ENCODE measurements at places on chromosomes 1 and 21.

DNA sequence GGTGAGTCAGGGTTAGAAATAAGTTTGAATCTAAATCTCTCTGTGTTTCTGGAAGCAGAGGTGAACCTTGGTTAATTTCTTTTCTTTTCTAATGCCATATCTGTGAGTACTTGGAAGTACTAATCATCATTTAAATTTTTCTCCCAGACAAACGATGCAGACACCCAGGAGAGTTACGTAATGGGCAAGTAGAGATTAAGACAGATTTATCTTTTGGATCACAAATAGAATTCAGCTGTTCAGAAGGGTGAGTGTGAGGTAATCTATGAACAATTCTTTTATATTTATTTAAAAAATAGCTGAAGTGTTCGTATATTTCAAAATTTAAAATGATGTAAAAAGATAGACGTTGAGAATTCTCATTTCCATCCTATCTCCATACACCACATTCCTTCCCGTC lies 11.2 kb downstream of the C4BPA start:
- no peak for DNase-seq

DNA sequence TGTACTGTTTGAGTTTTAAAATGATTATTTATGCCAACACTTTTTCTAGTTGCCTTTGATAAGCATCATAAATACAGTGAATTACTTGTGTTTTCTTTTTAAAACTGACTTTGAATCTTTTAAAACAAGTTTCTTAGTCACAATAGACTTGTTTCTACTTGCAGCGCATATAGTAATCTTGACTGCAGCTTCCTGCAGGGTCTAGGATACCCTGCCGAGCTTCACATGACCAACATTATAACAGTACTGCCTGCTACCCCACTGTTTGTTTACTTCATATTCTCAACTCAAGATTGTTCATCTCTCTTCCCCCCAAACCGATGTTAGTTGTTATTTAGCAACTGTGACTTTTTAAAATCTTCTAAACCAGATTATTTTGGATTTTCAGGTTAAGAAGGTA lies 751.3 kb upstream of the NEGR1 start:
- no peak for DNase-seq

DNA sequence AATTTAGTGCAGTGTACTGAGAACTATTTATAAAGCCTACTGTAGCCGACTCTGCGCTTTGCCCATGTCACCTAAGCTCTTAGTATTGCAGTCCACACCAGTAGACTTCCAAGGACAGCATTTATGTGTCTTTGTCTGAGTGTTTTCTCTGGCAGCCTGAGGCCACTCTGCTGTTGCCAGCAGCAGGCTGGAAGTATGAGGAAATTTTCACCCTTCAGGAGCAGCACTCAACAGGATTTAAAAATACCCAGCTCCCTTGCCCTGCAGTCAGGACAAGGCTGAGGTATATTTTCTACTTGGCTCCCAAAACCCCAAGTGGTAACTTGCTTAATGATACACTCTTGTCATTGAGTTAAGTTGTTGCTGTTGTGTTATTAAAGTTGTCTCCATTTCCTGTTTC lies 230.1 kb downstream of the SRGAP2C start:
- no peak for DNase-seq

DNA sequence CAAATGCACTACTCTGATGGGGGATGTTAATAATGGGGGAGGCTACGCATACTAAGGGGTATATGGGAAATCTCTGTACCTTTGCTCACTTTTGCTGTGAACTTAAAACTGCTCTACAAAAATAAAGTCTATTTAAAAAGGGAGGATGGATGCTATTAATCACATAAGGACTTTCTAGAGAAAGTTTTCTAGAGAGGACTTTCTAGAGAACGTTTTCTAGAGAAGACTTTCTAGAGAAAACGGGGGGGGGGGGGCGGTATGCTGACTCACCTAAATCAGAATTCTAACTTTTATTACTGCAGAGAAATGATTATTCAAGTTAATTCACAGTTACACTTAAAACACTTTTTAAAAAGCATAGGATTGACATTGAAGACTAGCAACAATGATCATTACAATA lies 76.2 kb downstream of the USP1 start:
- DNase-seq: no peak

DNA sequence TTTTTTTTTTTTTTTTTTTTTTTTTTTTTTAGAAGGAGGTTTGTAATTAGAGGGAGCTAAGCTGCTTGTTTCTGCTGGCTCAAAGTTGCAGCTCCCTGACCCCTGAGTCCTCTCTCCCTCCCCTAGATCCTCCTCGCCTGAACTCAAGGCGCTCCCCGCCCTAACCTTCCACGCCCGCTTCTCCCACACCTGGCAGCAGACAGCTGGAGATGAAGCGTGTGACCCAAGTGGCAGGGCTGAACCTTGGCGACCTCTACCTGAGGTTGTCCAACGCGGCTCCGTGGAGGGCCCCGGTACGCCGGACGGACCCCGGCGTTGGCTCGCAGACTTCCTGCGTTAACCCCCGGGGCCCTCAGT lies 795 bp downstream of the NGF start:
- DNase-seq: no peak

DNA sequence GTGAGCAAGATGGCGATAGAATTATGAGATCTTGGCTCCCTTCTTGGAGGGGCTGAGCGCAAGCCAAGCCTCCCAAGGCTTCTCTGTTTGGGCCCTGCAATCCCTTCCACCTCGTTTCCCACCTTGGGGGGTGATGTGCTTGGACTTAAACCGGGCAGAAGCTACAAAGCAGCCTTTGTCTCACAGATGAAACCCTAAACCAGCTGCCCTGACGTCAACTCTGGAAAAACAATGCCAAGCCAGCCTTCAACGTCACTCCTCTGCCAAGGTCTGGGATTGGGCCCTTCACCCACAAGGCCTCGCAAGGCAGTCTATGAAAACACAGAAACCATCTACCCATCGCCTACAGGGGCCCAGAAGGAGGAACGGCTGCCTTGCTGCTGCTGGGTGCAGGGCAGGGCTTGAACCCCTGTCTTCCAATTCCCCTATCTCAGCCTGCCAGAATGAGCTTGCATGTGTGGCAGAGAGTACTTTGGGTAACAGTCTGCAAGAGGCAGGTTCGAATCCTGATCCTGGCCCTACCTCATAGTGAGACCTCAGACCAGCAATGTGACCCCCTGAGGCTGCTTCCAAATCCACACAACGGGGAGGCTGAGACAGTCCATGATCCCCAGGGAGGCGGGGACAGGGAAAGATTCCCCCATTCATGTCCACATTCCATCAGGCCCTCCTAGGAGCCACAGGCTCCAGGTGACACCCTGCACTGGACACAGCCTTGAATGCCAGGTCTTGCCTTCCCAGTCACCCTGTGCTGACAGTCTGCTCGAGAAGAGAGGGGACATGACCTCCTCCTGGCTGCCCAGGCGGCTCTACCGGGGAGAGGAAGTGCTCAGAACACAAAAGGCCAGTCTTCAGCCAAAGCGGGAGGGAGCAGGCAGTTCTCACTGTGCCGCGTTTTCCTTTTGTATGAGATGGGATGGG lies 15.0 kb downstream of the IFFO2 start:
- no peak for DNase-seq

GRCh38 chr1:77016386-77016985 lies 149.2 kb downstream of the ST6GALNAC5 start:
- DNase-seq: no peak

- no peak for DNase-seq
These were observed 7.9 kb downstream of the RXRG start for GRCh38 chr1:165436994-165437393.

DNA sequence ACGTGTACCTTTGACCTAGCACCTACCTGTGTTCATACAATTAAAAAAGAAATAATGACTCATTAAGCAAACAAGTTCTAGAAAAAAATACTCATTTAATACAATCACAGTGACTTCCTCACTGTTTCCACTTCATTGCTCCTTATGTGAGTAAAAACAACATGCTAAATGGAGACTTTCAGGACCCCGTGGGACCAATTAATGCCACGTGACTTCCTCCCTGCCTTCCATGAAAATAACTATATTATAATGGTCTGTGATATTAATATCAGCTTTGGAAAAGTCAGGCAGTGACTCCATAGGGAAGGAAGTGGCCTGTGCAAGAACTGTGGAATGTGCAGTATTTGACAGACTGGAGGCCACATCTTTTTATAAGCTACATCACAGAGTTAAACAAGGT lies 337.8 kb downstream of the HLX start:
- DNase-seq: no peak

GRCh38 chr1:232369451-232370296 lies 260.3 kb downstream of the SIPA1L2 start:
- DNase-seq: no peak

DNA sequence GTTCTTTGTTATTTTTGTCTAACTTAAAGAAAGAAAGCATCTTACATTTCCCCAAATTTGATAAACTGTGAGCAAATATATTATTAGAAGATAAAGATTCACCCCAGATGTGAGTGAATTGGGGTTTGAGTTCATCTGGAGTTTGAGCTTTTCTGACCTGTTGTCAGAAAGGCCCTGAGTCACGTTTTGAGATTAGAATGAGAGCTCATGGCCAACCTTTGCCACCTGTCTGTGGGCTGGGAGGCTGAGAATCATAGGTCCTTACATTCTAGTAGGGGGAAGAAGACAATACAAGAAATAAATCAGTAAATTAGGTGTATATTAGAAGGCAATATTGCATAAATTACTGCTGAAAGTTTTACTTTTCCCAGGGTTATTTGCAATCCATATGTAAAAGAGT lies 22.3 kb downstream of the STYXL2 start:
- DNase-seq: no peak

DNA sequence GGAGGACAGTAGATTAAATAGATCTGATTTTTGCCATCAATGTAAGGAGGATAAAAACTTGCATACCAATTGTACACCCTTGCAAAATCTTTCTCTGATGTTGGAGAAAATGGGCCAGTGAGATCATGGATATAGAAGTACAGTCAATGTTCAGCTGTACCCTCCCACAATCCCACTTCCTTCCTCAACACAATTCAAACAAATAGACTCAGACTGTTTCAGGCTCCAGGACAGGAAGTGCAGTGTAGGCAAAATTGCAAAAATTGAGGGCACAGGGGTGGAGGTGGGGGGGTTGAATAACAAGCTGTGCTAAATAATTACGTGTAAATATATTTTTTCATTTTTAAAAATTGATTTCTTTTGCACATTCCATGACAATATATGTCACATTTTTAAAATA lies 3.9 kb upstream of the IFI44 start:
- DNase-seq: no peak

- no peak for DNase-seq
These were observed 11.1 kb upstream of the CHI3L1 start for GRCh38 chr1:203197625-203198024.

DNA sequence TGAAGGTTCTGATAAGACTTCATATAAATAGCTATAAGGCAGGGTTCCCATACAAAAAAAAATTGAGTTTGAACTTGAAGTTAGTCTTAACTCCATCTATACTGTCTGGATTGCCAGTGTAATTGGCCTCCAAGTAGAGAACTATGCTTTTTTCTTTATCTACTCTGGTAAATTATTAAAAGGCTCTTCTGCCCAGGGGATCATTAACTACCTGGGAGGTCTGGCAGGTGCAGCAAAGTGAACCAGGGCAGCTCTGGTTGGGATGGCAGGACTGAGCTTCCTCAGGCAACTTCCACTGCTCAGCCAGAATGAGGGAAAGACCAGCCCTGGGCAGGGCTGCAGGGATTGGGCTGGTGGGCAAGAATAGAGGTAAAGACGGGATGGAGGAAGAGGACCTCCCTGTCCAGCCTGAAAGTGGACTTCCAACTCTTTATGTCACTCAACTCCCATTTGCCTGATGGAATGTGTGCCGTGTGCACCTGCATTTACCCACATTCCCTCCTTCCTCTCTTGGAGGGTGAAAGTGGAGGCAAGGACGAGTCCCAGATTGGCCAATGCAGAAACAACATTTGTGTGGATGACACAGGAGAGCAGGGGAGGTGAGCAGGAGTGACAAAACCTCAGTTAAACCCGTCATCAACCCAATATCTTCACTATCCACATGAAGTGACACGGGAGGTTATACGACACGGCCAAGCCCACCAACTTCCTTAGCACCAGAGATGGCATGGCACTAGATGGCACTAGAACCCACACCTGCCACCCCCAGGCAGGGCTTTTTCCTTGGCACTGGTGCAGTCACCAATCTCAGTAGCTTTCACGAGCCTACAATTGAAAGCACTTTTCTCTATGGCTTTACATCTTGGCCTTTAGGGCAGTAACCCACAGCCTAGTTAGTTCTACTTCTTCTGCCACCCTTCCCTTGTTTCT lies 25.2 kb downstream of the CCN1 start:
- DNase-seq: no peak

- no peak for DNase-seq
These were observed 69.2 kb downstream of the MORN1 start for GRCh38 chr1:2322065-2322571.

- peak; percentile 27 for DNase-seq
These were observed at the start of gene RNF220 for GRCh38 chr1:44405031-44405797. TSS of gene RNF220 (plus strand) at chr1:44405255.

GRCh38 chr1:230149751-230150584 lies 82.9 kb downstream of the GALNT2 start:
- no peak for DNase-seq

- DNase-seq: no peak
These were observed 75.0 kb upstream of the C8B start for GRCh38 chr1:57040811-57041210.

DNA sequence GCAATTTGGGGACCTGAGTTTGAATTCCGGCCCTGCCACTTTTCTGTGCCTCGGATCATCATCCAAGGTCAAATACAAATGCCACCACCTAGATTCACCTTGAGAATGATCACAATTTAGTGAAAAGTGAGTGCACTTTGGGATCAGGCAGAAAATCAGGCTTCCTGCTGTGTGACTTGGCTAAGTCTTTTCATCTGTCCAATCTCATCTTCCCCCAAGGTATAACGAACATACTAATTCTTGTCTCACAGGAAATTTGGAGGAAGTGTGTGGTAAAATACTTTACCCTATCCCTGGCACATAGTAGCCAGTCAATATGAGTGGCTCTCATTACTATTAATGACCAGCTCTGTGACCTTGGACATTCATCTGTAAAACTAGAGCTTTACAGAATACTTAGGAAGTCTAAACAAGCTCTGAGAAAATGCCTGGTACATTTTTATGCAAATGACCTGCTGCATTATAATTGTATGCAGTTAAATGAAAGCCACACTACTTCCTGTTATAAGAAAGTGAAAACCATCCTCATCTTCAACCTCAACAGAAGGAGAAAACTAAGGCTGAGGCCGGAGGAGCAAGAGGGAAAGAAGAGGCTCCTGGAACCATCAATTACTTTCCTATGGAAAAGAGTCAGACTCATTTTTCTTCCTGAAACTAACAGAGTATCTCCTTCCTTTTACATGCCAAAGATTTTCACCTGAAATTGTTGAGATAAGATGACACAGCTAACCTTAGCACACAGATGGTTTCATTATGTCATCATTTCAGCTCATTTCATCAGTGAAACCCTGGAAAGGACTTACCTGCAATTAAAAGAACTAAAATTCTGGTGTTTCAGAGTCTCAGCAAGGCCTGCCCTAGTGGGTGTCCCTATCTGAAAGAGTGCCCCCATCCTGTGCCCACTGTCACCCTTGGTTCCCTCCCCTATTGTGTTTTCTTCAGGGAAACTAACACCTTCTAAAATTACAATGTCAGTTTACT lies 32.6 kb upstream of the RGS8 start:
- no peak for DNase-seq

GRCh38 chr1:35441926-35442579 lies 115.2 kb downstream of the KIAA0319L start:
- no peak for DNase-seq

GRCh38 chr1:174358786-174359453 lies 88.8 kb upstream of the GPR52 start:
- DNase-seq: no peak

- DNase-seq: no peak
These were observed 46.9 kb downstream of the GIPC2 start for GRCh38 chr1:78092643-78093042.

Data from stimulated activated effector memory CD8-positive, alpha-beta T cell treated with anti-CD3 and anti-CD28 coated beads, Interleukin-12 subunit alpha, Interleukin-12 subunit beta, amount 100 ng/mL, for 72 hours (primary cell).